ENCODE measurements at places on chromosomes 2 and 18.

GRCh38 chr2:33160191-33160590 is 213.4 kb downstream of the LTBP1 start:
- DNase-seq = no peak

DNA sequence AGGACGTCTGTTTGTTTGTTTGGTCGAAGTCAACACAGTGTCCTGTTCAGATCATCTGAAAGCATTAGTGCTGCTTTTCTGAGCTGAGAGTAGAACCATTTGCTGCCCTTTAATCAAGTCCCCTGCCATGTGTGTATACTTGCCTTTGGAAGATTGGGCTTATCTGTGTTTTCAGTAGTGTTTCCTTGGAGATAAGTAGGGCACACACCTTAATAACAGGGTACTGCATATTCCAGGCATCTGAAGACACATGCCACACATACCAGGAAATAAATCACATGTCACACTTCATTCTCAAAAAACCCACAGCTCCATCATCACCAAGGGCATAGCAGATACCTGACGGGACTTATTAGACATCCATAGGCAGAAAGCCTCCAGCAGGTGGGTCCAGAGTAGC is 157.4 kb downstream of the SOX11 start:
- DNase-seq = no peak

GRCh38 chr18:3140986-3141639 is 78.7 kb downstream of the MYOM1 start:
- DNase-seq = no peak

DNA sequence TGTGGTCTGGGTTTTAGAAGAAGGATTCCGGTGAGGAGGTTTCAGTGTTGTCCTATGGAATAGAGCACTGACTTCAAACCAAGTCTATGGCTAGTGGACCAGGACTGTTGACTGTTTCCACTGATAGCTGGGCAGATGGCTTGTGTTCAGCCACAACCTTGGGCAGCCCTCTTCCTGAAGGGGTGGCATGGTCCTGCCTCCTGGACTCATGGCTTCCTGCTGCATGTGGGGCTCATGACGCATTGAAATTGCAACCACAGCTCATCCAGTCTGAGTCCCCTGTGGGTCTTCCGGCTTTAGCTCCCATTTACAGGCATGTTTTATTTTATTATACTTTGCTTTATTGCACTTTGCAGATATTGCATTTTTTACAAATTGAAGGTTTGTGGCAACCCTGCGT is 105.0 kb downstream of the B3GNT2 start:
- DNase-seq = no peak

DNA sequence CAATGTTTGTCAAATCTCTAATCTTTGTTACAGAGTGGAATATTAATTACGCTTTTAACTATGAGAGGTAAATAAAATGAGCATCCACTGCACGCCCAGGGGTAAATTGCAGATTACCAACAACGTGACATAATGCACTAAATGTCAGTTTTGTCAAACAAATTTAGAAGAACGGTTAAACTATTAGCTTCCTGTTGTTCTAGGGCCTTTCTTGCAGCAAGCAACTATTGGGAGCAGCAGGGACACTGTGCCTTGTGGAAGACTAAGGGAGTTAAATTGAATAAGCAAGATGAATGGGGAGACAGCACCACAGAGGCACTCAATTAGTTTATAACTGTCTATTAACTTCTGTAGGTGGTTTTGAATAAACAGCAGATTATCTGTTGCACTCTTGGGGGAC is 391.0 kb upstream of the RAB12 start:
- DNase-seq = no peak

DNA sequence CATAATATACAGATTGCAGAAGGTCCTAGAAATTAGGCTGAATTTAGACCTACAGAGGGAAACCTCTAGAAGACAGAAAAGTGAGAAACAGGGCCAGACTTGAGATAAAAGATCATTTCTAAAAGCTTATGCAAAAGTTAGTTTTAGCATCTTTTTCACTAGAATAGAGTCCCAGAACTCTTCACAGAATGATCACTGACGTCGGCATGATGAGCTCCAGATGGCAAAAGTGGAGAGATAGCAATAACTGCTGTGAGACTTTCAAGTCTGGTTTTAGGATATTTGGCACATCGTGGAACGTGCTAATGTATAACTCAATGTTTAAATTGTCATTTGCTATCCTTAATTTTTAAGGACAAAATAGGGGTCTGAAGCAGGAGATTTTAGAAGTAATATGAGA is 1050.7 kb upstream of the CELF4 start:
- no peak for DNase-seq

DNA sequence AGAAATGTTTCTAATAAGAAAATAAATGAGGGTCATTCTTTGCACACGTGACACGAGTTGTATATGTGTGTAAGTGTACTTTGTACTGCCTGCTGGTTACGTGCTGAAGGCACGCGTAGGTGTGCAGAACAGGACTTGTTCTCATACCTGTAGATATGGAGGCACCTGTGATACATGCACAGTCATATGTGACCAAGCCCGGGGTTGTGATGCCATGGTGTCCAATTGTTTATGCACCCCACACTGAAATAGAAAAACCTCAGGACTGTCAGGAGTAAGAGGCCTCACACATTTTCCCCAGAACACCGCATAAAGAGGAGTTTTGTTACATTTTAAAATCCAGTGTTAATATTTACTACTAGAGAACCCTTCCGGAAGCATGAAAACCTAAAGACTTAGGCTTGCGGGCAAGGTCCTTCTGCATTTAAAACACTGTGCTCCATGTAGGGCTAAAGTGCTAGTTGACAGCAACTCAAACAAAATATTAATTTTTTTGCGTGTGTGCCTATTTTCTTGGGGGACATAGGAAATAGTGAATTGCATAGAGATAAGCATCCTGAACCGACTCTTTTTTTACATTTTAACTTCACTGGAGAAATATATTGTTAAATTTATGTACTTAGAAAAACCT is 9.3 kb downstream of the TSHZ1 start:
- DNase-seq = no peak

DNA sequence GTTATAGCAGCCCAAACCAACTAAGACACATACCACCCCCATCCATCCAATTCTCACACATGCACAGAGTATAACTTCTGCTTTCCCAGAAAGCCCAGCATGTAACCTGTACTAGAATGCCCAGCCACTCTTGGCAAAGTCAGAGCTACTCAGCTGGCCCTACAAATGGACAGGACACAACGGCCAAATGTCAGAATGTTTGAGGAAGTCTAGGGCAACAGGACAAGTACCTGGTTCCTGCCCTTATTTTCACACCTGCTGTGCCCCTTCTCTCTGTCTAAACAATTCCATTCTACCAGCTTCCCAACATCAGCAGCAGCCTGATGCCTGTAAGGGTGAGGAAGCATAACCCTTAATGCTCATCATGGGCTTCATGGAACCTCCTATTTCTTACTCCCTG is 15.1 kb upstream of the BZW1 start:
- no peak for DNase-seq

GRCh38 chr2:17661460-17661859 is 92.2 kb downstream of the SMC6 start:
- no peak for DNase-seq

GRCh38 chr2:45725731-45726130 is 74.3 kb downstream of the PRKCE start:
- no peak for DNase-seq

GRCh38 chr2:229920011-229920641 is 1.7 kb downstream of the TRIP12 start:
- DNase-seq = no peak

- DNase-seq = no peak
Measured at GRCh38 chr18:54257015-54257414, 12.3 kb upstream of the POLI start.

- DNase-seq = no peak
Measured at GRCh38 chr2:158953926-158954763, 14.3 kb upstream of the TANC1 start.

GRCh38 chr2:235812185-235812665 is 318.4 kb downstream of the AGAP1 start:
- no peak for DNase-seq

DNA sequence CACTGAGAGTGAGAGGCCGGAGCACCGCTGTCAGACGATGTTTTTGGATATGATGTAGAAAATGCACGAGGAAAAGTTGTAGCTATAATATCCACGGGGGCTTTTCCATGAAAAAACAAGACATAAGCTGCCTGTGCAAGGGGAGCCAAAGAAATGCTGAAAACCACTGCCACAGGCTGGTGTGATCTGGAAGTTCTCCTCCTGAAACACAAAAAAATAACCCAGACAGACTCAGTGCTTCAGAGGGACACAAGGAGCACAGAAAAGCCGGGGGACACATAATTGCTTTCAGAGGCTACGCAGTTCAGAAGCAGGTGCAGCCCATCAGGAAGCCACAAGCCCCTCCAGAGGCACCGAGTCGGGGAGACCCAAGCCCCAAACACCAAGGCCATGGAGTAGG is 98.2 kb downstream of the ZNF516 start:
- no peak for DNase-seq

GRCh38 chr2:91442246-91442905 is 2750.9 kb downstream of the RPIA start:
- no peak for DNase-seq

DNA sequence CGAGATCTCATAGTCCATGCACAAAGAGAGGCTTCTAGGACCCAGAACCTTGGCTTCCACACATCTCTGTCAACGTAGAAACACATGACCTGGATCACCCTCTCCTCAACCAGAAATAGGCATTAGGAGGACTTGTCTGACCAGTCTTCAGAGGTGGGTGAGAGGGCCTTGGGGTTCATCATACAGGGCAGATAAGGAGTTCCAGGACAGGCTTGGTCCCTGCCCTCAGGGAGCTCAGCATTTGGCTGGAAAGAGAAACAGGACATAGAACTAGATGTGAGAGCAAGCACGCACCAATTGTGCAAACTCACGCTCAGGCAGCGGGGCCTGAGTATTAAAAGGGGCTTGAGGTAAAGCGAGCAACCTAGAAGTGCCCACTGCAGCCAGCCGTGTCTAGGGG is 28.6 kb upstream of the NOTO start:
- no peak for DNase-seq

- DNase-seq = no peak
Measured at GRCh38 chr2:160694631-160695030, 201.0 kb upstream of the RBMS1 start.

DNA sequence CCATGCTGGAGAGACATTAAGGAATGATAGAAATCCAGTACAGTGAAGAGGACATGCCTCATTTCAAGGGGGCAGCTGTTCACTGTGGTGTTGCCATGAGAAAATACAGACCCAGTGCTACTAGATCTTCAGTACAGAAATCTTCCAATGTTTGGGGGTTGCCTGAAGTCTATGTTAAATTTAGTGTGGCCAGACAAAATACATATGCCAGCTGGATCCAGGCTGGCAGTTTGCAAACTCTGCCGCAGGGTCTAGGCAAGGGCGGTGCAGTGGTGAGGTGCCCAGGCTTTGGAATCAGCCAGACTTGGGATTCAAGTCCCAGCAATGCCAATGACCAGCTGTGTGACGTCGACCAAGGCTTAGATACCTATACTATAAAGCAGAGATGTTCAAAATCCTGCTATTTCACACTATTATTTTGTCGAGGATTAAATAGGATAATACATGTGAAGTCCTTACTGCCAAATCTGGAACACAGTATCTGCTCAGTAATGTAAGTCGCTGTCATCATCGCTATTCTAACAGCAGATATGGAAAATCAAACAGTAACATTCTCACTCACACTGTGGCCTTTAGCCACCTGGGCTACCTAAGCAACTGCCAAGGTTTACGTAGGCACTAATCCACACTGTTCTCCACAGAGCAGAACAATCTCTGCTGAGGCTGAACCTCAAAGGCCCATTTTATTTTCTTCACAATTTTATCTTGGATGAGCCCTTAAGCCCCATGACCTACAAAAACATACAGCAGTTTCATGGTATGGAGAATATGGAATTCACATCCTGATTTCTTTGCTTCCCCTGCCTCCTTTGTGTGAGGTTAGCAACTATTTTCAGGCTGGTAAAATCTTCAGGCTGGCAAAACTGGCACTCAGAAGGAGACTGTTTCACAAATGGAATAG is 5.9 kb upstream of the TMSB10 start:
- no peak for DNase-seq

- DNase-seq = no peak
Measured at GRCh38 chr2:17933256-17933655, 54.8 kb downstream of the KCNS3 start.

- no peak for DNase-seq
Measured at GRCh38 chr2:138787053-138787666, 7.0 kb upstream of the NXPH2 start.

DNA sequence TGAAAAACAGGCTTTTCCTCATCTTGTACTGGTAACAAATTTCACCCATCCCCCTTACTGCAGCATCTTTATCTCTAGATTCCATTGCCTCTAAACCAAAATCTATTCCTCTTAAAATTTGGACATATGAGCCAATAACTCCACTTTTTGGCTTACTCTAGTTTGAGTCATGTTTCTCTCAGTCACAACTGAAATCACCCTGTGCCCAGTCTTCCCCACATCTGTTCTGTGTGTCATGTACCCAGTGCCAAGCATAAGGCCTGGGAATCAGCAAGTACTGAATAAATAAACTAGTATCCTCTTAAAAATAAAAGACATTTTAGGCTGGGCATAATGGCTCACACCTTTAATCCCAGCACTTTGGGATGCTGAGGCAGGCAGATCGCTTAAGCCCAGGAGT is 20.8 kb upstream of the CHN1 start:
- no peak for DNase-seq

- no peak for DNase-seq
Measured at GRCh38 chr2:195038153-195038552, 618.9 kb upstream of the SLC39A10 start.

DNA sequence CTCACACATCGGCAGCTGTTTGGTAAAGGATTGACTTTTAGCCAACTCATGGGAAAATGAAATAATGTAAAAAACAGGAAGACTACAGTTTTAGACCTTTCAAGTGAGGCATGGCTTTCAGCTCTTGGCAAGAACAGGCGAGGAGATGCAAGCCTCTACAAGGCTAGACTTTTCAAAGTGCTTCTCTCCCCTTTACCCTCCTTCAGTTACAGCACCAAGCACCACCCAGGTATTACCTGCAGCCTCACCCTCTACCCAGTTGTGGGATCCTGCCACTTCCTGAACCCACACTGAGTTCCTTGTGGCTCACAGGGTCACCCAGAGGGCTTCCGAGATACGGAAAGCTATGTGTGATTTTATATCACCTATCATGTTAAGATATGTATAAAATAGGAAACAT is 14.7 kb downstream of the UGT1A10 start:
- DNase-seq = no peak

DNA sequence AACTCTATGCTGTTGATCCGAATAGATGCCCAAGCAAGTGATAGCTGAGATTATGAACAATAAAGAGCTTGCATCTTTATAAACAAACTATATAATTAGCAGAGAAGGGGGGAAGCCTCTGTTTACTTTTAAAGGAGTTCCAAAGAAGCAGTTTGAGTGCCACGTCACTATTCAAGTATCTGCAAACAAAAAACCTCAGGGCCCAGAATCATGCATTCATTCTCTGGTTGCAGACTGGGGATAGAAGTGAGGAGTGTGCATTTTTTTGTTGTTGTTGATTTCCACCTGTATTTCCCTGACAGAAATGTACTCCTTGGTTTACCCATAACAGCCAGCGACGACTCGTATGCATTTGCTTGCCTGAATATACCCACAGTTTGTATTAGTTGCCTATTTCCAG is 264.3 kb downstream of the PTGR3 start:
- no peak for DNase-seq

GRCh38 chr18:8893221-8893620 is 187.9 kb downstream of the MTCL1 start:
- no peak for DNase-seq

Measured in iPS DF 6.9 (cell line).